M059J (cell line): ENCODE measurements at places on chromosomes 16 and 17. TPM values are rescaled to one million over a fixed set of nuclear protein-coding genes. Genes with fewer than 3 reads are reported as not detected.

Gene C1QTNF1
- total RNA-seq: 4.5 and 7.0 TPM in 2 replicates

Gene CACNG3
- total RNA-seq: not detected in 2 replicates

Gene SCN4A
- total RNA-seq: not detected in 2 replicates

Gene ZPBP2
- total RNA-seq: not detected in 2 replicates

Gene KRT10
- 42.0 and 66.9 TPM in 2 replicates for total RNA-seq

Gene TLCD3B
- 0.42 TPM in 1 of 2 replicates, not detected in the other for total RNA-seq

Gene ODAD4
- total RNA-seq: 0.27 and 1.7 TPM in 2 replicates

Gene C16orf46
- total RNA-seq: 1.4 TPM in 1 of 2 replicates, not detected in the other

Gene RNF151
- total RNA-seq: not detected in 2 replicates

DNA sequence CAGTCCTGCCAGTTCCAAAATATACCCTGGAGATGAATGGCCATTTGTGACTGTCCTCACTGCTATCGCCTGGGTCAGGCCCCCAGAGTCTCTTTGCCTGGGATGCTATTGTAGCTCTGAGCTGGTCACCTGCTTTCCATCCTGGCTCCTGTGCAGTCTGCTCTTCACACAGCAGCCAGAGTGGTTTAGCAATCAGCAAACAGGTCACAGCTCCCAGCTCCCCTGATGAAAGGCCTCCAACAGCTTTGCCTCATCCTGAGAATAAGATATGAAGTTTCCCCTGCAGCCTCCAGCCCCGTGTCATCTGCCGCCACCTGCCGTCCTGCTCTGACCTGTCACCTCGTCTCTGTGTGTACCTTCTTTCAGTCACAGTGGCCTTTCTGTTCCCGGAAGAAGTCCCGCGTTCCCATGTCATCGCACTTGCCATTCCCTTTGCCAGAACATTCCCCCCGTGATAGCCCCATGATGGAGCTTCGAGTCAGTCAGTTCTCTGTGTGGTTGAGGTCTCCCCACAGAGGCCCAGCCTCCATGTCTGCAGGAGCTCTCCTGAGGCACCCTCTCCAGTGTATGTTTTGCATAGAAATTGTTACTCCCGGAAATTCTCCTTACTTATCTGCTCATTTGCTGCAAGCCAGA, 281.5 kb downstream of the SNX29 start:
- no peak for DNase-seq

- DNase-seq: no peak
Measured at GRCh38 chr17:72693151-72693878, 399.2 kb downstream of the SLC39A11 start.

GRCh38 chr17:63842173-63842539, 329 bp downstream of the SMARCD2 start:
- DNase-seq: peak; percentile 35

DNA sequence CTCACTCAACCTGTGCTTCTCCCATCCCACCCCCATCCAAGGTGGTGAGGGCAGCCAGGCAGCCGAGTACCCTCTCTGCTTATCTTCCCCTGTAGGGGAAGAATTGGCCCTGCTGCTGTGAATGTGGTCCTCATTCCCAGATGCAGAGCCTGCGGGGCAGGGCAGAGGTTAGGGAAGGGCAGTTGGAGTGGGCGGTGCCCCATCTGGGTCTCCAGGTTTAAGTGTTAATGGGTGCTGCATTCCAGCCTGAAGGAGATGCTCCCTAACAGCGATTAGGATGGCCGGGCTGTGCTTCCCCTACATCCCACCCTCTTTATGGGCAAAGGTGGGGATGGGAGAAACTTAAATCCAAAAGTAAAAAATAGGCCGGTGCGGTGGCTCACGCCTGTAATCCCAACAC, 12.1 kb downstream of the TMEM95 start:
- no peak for DNase-seq

- DNase-seq: no peak
Measured at GRCh38 chr17:15475631-15476354, 8.4 kb upstream of the CDRT4 start.

GRCh38 chr17:62098623-62099231, 33.6 kb upstream of the MED13 start:
- DNase-seq: no peak

- DNase-seq: no peak
Measured at GRCh38 chr17:67879662-67880061, 54.4 kb downstream of the BPTF start.

GRCh38 chr16:85566561-85567100, 46.5 kb upstream of the GSE1 start:
- no peak for DNase-seq

DNA sequence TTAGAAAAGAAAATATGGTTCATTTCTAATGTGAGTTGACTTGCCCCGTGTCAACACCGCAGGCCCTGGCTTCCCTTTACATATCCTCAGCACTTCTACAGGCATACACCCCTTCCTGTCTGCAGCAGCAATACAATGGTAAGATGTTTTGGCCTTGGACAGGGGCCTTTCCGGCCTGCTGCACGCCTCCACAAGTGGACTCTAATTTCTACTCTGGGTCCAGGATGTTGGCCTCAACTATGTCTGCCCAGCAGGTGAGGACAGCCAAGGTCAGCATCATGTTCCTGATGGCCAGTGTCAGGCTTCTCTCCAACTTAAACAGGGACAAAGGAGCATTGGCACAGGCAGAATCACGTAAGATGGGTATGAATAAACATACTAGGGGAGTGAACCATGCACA, 11.0 kb downstream of the C17orf67 start:
- no peak for DNase-seq

DNA sequence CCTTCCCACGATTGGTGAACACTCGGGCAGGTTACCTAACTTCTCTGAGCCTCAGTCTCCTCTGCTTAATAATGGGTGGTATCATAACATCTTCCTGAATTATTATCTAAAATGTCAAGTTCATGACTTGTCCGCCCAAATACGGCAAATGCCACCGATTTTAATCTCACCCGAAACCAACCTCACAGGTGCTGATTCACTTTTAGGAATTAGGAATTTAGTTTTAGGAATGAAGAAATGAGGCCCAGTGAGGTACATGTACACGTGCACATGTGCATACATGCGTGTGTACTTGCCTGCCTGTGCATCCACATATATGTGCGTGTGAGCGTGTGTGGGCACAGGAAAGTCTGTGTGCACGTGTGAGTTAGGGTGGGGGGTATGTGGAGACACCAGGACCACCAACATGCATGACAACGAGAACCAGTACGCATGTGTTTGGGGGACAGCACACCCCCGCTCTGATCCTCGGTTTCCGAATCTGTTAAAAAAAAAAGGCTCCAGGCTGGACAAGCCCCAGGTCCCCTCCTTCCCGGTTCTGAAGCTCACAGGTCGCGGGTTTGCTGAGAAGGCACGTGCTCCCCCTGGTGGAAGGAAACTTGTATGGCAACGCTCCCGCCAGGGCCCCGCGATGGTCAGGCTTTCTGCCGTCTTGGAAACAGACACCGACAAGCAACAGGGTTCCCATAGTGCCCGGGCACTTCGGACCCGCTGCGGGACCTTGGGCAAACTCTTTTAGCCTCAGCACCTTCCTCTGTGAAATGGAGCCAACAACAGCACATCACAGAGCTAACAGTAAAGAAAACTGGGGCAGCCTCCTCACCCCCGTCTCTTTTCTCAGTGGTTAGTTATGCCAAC, 219.2 kb downstream of the RBFOX3 start:
- peak; percentile 50 for DNase-seq

DNA sequence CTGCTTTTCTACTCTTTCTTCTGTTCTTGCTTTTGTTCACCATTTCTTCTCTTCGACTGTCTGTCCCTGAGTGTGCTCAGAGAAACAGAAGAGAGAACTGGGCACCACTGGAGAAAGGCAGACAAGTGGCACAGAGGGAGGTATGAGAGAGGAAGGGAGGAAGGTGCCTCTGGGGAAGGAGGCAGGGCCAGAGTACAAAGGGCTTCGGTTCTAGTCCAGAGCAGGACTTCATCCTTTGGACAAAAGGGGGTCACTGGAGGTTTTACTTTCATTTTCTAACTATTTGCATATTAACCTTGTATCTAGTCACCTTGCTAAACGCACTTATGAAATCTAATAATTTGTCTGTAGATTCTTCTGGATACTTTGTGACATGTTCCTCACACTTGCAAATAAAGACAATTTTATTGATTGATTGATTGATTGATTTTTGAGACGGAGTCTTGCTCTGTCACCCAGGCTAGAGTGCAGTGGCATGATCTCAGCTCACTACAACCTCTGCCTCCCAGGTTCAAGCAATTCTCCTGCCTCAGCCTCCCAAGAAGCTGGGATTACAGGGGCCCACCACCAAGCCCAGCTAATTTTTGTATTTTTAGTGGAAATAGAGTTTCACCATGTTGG, 13.5 kb downstream of the ITGB4 start:
- DNase-seq: no peak

DNA sequence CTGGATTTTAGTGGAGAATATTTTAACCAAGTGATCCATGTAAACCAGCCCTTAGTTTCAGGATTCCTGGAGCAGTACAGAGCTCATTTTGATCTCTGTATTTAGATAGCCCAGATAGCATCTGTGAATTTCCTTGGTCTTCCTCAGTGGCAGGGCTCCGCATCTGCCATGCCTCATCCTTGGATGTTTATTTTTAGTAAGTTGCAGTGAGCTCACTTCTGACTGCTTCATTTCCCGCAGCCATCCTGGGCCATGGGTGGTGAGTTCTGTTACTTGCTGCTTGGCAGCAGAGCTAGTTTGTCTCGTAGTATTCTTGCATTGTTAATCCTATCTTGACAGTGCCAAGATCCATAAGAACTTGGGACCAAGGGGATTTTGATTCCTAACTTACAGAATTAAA, 33.7 kb downstream of the IST1 start:
- DNase-seq: peak; percentile 87

GRCh38 chr16:83995754-83996153, 27.7 kb downstream of the NECAB2 start:
- peak; percentile 34 for DNase-seq

DNA sequence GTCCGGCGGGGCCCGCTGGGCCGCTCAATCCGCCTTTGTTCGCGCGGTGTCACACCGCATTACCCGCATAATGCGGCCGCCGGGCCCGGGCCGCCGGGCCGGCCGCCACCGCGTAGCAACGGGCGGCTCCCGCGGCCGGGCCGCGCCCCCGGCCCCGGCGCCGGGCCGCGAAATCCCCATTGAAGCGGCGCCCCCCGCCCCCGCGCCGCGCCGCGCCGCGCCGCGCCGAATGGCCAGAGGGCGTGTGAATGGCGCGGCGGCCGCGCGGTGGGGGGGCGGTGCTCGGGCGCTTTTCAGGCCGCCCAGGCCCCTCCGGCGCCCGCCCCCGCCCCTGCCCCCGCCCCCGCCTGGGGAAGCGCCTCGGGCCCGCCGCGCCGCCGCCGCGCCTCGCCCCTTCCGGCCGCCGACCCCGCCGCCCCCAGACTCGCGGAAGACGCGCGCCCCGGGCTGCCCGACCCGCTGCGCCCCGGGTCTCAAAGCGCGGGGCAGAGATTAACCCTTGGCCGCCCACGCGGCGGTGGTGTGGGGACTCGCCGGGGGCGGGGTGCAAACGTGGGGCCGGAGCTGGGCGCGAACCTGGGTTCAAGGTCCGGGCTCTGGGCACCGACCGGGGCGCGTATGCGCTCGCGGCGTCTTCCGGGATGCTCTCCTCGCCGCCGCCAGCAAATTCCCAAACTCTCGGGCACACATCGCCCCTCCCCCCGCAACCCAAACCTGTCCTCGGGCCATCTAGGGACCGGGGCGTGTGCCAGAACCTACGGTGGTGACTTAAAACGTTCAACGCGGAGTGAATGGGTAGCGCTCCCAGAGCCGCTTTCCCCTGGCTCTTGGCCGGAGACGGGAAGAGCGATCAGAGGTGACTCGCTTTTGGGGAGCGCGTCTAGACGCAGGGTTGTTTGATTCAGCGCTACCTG, 46.7 kb downstream of the WNT3 start:
- DNase-seq: peak; percentile 85

- DNase-seq: no peak
Measured at GRCh38 chr16:55555436-55555835, 11.0 kb upstream of the CAPNS2 start.

- DNase-seq: no peak
Measured at GRCh38 chr17:61208301-61209105, 191.1 kb upstream of the TBX2 start.

GRCh38 chr17:80529104-80529903, 15.3 kb upstream of the RPTOR start:
- DNase-seq: no peak

DNA sequence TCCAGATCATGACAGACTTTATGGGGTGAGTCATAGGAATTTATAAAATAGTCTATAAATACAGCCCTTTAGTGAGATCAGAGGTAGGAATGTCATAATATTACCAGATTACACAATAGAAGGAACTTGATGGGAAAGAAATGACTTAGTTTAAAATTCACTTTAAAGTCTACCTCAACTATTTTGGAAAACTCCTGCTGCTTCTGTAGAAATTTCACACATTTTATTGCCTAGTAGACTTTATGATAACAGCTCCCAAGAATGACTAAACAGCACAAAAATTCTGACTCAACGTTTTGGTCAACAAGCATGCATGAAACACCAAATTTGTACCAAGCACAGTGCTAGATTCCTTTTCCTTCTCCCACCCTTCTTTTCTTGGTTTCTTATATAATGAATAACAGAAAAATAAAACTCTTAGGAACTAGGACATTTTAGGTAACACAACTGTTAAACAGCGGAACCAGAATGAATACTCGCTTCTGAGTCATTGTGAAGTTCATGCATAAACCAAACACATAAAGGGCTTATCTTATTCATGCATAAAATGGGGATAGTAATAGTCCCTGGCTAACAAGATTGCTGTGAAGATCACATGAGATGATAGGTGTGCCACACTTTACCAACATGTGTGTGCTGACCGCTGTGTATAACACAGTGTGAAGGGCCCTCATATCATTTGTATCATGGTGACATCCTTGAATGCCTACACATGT, 243.9 kb downstream of the CDH8 start:
- peak; percentile 97 for DNase-seq

DNA sequence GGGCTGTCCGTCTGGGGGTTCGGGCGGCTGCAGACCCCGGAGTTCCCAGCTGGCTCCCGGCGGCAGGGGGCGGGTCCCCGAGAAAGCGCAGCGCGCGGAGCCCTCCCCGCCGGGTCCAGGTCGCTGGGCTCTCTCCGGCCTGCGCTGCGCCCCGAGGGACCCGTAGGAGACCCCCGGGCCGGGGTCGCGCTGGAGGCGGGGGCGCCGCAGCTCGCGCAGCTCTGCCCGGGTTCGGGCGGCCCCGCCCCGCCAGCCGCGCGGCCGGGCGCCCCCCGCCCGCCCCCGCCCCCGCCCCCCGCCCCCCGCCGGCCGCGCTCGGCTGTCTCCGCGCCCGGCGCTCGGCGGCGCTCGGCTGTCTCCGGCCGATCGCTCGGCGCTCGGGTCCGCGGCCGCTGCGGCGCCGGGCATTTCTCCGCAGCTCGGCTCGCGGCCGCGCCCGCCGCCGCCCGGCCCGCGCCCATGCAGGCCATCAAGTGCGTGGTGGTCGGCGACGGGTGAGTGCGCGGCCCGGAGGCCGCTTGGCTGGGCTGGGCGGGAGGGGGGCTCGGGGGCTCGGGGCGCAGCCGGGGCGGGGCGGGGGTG, at the start of gene RAC3:
RAC3 (plus strand) TSS at position 376 of the 582 bp plus-strand sequence; CDS start at position 460, 84 bp downstream.
- peak; percentile 22 for DNase-seq

DNA sequence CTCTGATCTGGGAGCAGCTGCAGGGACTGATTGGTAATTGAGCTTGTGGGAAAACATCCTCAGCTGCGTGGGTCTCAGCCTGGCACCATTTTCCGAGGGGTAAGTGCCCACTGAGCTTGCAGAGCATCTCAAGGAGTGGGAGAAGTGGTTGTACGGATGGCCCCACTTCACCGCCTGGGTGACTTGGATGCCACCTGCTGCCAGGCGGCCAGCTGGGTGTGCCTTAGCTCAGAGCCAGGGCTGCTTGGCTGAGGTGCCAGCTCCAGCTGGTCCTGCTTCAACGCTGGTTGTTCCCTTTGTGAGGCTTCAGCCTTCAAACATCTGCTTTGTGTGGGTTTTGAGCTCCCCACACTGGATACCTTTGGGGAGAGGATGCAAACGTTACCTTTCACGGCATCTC, 482.7 kb upstream of the EEF2KMT start:
- no peak for DNase-seq
